NCI-H524 (cell line): ENCODE measurements at places on chromosomes 3 and 15.

- no peak for DNase-seq
These were observed 205.1 kb upstream of the EIF1B start for GRCh38 chr3:40104441-40104840.

DNA sequence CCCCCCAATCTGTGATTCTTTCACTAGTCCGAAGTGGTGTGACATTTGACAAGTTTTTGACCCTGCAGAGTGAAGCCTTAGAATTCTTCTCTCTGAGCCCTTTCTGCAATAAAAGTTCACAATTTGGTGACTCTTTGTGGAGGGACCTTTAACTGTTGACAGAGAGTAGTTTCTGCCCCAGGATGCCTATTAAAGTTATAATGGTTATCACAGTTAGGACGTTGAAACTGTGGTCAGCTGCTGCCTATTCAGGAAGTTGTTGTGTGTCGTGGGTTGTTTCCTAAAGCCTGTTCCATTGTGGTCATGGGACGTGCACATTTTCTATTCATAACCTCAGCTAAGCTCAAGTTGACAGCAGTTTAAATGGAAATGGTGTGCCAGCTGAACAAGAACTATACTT lies 274.5 kb downstream of the NEK10 start:
- no peak for DNase-seq

DNA sequence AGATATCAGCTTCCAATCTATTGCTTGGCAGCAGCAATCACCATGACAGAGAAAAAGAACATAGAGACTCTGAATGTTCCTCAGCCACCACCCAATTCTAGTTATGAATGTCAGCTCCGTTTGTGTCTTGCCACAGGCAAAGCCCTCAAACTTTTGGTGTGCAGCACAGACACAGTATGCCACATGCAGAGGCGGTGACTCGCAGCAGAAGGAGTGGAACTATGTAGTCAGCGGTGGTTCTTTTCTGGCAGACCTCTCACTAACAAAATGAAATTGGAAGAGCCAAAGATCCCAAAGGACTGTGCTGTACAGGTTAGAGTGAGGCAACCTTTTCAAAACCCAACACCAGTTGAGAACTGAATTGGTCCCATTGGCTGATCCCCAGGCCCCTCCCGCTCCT lies 220.9 kb downstream of the SLC9A9 start:
- DNase-seq = no peak

DNA sequence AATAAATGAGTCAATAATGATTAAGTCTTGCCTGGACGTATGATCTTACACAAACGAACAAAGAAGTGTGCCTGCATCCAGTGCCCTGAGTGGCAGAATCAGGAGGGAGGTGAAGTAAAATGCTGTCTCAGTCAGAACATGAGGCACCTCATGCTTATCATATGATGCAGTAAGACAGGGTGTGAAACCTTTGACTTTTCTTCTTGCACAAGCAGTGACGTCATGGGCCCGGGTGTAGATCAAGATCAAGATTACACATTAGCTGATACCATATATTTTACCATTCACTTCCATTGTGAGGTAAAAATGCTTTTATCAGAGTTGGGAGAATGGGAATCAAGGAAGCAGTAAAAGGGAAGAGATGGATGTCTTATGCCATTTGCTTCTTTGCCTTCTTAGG lies 291.6 kb upstream of the PLSCR5 start:
- no peak for DNase-seq

DNA sequence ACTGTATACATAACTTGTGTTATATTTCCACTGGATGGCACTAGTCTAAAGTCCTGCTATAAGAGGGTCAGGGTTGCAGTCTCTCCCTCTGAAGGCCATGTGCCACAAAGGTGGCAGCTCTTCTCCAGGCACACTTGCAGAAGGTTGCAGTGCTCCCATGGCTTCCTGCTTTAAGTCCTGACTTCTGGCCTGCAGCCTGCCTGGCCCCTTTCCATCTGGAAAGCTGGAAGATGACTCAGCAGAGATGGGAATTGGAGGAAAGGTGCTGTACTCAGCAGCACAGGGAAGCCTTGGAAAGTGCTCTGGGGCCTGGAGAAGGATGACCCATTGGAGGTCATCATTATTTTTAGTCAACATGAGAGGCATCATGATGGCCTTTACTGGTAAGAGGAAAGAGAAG lies 40.9 kb upstream of the MRPL3 start:
- DNase-seq = peak; percentile 7

- DNase-seq = no peak
These were observed 147.7 kb downstream of the RAB11A start for GRCh38 chr15:66017000-66017399.

DNA sequence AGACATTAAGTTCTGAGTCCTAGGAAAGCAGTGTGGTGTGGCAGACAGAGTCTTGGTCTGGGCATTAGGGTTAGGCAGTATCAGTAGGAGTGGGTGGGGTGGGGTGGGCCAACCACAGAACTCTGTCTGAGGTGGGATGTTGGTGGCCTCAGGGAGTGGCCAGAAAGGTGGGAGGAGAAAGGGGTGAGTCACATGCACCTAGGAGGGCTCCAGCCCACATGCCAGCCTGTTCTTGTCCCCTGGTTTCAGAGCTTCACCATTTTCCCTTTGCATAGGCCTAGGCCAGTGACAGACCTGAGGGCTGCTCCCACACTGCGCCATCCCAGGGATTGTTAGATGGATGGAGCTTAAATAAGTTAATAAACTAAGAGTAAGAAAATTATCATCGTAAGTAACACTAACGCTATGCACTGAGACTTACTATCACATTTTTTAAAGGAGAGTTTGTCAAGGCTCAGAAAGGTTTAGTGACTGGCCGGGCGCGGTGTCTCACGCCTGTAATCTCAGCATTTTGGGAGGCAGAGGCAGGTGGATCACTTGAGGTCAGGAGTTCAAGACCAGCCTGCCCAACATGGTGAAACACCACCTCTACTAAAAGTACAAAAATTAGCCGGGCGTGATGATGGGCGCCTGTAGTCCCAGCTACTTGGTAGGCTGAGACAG lies 33.8 kb downstream of the DNASE1L3 start:
- no peak for DNase-seq

- no peak for DNase-seq
These were observed 140.5 kb upstream of the MLF1 start for GRCh38 chr3:158430448-158430847.

DNA sequence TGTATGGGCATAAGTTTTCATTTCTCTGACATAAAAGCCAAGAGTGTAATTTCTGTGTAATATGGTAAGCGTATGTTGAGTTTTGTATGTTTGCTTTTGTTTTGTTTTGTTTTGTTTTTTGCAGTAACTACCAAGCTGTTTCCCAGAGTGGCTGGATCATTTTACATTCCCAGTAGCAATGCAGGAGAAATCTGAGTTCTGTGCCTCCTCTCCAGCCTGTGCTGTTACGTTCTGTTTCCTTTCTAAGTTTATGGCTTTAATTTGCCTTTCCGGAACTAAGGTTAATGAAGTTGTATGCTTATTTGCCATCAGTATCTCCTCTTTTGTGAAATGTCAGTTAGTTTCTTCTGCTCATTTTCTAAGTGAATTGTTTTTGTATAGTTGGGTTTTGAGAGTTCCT lies 307.8 kb downstream of the GABRG3 start:
- no peak for DNase-seq

DNA sequence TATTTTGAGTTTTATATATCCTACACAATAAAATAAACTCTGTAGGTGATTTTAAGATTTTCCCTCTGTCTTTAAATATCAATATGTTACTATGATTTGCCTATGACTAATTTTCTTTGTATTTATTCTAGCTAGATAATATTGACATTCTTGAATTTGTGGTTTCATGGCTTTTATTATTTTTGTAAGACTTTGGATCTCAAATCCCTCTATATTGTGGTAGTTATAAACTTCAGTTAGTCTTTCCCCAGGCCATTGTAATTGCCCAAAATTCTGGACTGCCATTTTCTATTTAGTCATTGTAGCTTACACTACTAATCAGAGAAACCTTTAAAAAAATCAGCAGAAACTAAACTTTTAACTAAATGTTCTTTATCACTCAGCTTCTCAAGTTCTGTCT lies 1559.3 kb upstream of the GBE1 start:
- no peak for DNase-seq

DNA sequence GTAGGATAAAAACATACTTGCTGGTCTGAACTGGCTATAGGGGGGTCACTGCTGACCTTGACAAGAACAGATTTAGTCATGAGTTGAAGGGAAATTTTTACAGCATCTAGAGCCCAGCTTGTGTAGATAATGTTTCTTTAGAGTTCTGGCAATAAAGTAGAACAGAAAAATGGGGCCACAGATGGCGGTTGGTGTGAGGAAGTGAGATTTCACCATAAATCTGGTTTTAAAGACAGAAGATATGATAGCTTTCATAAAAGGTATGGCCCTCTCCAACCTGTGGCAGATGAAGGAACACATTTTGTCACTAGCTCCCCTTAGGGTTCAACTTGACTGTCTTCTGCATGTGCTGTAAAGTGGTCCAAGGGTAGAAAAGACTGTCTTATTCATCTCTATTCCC lies 24.3 kb upstream of the IMPDH2 start:
- DNase-seq = no peak

- DNase-seq = no peak
These were observed 4.4 kb downstream of the DLL4 start for GRCh38 chr15:40933517-40933902.

GRCh38 chr3:153158961-153159735 lies 2.9 kb upstream of the RAP2B start:
- peak; percentile 78 for DNase-seq

GRCh38 chr15:39585871-39586301 lies 5.0 kb downstream of the THBS1 start:
- no peak for DNase-seq
